ENCODE measurements at places on chromosomes 1 and 21. TPM values are rescaled to one million over a fixed set of nuclear protein-coding genes. Genes with fewer than 3 reads are reported as not detected.

The ADGRB2 gene
- total RNA-seq, result 1.4 TPM

The CFAP141 gene
- total RNA-seq, result not detected

GRCh38 chr1:193939585-193939984 lies 753.2 kb upstream of the B3GALT2 start:
- no peak overlapping the region for H3K4me3 ChIP-seq
- H3K36me3 ChIP-seq, result no peaks in the 10 kb centered on the region
- DNase-seq, result no peak
- H3K27me3 ChIP-seq, result no peaks in the 10 kb centered on the region

The CR2 gene
- total RNA-seq, result 0.08 TPM

Data from ovary (tissue), 10 donors.